ENCODE measurements at places on chromosomes 7 and 10.
A peak's percentile ranks its signal among the peaks of the same experiment; 100 is the strongest.

DNA sequence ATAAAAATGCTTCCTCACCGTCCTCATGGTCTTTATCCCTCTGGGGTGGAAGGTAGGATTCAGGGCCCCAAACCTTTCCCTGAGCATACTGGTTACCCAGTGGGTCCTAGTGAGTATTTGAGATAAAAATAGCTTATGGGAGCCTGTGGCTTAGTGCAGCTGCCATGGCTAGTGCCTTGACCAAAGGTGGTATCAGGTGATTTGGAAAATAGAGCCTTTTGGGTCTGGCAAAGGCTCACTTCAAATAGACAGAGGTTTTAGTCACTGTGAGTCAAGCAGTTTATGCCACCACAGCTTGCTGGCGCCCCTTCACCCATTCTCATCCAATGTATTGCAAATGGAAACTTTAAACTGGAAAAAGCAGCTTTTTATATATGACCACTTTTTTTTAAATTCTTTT is 30.4 kb downstream of the PLAU start:
- no peak for DNase-seq

DNA sequence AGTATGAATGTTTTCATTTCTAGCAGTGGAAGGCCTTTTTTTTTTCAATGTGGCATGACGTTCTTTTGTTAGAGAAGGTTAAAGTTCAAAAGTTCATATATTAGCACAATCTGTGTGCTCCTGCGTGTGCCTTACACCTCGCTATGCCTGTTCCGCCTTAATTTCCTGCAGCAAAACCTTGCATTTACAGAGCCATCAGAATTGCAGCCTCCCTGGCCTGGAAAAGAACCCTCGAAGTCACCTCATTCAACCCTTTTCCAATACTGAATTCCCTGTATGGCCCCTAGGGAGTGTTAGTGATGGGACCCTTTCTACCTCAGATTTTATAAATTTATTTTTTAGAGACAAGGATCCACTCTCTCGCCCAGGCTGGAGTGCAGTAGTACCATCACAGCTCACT is 103.5 kb upstream of the ZNF438 start:
- no peak for DNase-seq

- no peak for DNase-seq
Observed at GRCh38 chr7:22833957-22834356, 11.3 kb upstream of the TOMM7 start.

- no peak for DNase-seq
Observed at GRCh38 chr10:6593241-6593671, 13.2 kb upstream of the PRKCQ start.

DNA sequence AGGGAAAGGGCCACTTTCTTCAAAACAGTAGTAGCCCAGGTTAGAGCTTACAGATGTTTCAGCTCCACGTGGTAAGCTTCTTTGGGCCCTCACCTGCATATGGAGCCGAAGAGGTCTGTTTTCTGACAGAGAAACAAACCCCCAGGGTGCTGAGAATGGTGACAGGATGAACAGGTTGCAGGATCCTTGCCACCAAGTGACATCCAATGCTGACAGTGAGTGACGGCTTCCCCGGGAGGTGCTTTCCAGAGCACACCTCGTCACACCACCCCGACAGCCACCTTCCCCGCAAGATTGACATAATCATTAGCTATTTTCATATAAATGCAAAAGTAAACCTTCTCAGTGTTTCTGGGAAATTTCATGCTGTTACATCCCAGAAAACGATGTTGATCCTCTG is 109.3 kb upstream of the BTBD16 start:
- DNase-seq = no peak

DNA sequence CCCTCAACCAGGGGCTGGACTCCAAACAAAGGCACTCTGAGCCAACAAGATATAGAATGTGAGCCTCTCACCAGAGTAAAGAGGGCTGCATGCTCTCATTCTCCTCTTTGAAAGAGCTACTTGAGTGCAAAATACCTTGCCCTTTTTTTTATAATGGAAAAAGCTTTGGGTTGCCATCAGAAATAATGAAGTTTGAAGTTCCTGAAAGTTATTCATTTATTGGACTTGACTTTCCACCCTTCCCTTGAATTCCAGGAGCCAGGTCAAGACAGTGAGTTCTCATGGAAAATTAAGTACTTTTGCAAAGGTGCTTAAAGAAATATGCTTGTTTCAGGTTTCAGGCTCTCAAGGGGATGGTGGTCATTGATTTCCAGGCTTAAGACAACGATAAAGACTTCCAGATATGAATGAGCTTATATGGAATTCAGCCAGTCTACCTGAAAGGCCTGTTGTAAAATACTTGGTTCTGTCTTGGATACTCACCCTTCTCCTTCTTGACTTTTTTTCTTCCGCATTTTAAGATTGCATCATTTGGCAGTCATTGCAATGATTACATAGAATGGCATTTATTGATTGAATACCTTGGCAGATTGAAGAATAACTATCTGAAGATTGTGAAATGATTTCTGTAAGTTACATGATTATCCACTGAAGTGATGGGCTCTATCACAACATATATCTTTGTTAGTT is 696.4 kb downstream of the INHBA start:
- no peak for DNase-seq

DNA sequence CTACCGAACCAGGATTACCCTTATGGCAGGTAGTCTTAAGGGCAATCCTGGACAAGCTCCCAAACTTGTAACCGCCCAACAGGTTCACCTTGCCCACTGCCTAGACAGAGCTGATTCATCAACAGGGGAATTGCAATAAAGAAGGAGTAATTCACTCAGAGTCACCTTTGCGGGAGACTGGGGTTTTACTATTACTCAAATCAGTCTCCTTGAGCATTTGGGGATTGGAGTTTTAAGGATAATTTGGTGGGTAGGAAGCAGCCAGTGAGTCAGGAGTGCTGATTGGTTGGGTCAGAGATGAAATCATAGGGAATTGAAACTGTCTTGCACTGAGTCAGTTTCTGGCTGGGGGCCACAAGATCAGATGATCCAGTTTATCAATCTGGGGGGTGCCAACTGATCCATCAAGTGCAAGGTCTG is 25.3 kb downstream of the HK1 start:
- no peak for DNase-seq

- DNase-seq = peak; percentile 24
Observed at GRCh38 chr7:2120251-2120660, 112.5 kb downstream of the MAD1L1 start.

- no peak for DNase-seq
Observed at GRCh38 chr10:19791032-19791431, 25.2 kb upstream of the PLXDC2 start.

DNA sequence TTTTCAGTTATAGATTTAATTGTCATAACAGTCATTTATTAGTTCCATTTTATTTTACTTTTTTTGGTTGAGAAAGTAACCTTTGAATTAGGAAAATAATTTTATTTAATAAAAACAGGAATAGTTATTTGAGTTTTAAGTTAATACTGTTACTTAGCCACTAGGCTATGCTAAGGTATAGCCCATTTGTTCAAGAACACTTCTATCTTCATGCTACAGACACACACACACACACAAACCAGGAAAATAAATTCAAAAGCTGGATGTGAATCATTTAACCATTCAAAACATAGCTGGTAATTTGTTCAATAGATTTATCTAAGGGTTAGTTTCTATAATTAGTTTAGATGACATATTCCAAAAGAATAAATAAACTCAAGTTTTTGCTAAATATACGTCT is 148.4 kb downstream of the RNF133 start:
- DNase-seq = no peak

GRCh38 chr10:68876246-68877138 is 24.6 kb upstream of the DDX50 start:
- no peak for DNase-seq

GRCh38 chr10:61682323-61682722 is 19.6 kb downstream of the CABCOCO1 start:
- DNase-seq = no peak

- no peak for DNase-seq
Observed at GRCh38 chr10:48497780-48498770, 106.8 kb downstream of the ARHGAP22 start.

Measured in stimulated activated CD8-positive, alpha-beta memory T cell treated with anti-CD3 and anti-CD28 coated beads, Interleukin-7, amount 100 ng/mL, for 1 hour (primary cell).